ENCODE measurements at places on chromosomes 11 and 22.

- DNase-seq, result no peak
Observed at GRCh38 chr11:41878095-41878494, 418.6 kb upstream of the LRRC4C start.

DNA sequence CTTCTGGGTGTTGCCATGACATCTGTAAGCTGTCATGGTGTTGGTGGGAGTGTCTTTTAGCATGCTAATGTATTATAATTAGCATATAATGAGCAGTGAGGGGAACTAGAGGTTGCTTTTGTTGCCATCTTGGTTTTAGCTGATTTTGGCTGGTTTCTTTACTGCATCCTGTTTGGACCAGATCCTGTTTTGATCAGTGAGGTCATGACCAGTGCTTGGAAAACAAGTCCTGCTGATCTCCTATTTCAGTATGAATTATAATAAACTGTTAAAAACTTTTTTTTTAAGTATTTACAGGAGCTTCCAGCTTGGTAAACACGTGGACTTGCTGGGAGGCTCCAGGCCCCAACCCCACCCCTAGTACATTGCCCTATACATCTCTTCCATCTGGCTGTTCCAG, 30.5 kb upstream of the P4HA3 start:
- no peak for DNase-seq

DNA sequence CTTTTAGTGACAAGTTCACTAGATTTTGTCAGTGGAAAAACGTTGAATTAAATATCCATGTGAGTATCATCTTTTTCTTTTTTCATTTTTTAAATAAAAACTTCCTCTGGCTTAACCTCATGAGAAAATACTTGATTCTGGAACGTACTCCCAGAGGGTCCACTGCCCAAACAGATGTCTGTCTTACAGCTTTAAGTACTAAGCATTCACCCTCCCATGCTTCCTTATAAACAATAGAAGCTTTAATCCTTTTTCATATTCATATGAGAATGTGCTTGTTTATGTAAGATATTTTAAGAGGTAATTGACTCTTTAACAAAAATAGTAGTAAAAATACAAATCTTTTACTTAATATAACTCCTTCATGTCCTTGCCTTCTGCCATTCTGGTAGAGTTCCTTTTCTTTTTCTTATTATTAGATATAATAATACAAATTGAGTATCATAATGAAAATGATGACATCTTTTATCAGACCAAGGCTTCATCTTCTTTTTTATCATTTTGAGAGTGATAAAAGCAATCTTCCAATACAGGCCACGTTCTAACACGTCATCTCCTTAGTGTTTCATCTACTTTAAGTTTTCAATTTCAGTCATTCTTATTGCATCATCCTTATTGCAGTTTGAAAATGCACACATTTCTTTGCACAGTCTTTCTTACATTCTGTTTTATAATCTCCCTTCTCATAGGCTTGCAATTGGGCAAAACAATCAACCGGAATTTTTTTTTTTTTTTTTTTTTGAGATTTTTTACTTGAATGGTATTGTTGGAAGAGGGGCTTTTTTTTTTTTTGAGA, 69.5 kb upstream of the MYO18B start:
- no peak for DNase-seq

- DNase-seq, result no peak
Observed at GRCh38 chr22:24108073-24108472, 73.2 kb upstream of the SUSD2 start.

GRCh38 chr11:124219126-124219525, 21.8 kb upstream of the OR8G1 start:
- DNase-seq, result no peak

DNA sequence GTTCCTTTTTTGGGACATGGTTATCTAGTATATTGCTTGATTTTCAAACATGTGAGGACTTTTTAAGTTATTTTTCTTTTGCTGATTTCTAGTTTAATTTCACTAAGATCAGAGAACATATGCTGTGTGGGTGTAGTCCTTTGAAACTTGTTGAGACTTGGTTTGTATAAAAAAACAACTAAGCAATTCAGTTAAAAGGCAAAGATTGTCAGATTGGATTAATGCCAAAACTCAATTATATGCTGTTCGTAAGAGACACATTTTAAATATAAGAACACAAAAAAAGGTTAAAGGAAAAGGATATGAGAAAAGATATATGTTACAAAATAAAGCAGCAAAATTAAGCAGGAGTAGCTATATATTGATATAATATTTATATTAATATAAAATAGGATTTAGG, 17.8 kb upstream of the RRM1 start:
- DNase-seq, result no peak

DNA sequence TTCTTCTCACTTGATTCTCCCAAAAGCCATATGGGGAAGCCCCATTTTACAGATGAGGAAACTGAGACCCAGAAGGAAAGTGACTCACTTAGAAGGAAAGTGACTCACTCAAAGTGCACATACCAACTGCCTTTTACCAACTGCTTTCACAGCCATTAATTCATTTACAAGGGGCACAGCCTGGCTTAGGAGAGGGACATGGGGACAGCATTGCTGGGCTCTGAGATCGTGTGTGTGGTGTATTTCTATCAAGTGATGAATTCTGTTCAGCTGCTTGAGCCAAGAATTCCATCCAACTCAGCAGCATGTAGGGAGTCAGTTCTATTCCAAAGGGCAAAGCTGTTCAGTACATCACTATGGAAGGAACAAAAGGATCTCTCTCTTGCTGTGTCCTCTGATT, 23.5 kb upstream of the PAK1 start:
- DNase-seq, result no peak

GRCh38 chr11:68312117-68312779, at the start of gene LRP5:
Gene LRP5, plus strand, starts transcription at chr11:68312591. Its CDS starts 124 bp downstream, at chr11:68312715.
- no peak for DNase-seq

- no peak for DNase-seq
Observed at GRCh38 chr22:25567251-25567675, 2.8 kb downstream of the GRK3 start.

- no peak for DNase-seq
Observed at GRCh38 chr11:124891373-124891861, 6.2 kb downstream of the ROBO4 start.

- no peak for DNase-seq
Observed at GRCh38 chr11:74171630-74171968, 510 bp downstream of the PPME1 start.

- no peak for DNase-seq
Observed at GRCh38 chr11:61574611-61575010, 6.3 kb downstream of the SYT7 start.

- no peak for DNase-seq
Observed at GRCh38 chr22:40764763-40765441, 54.2 kb downstream of the SLC25A17 start.

GRCh38 chr11:125073616-125074483, 10.7 kb downstream of the SLC37A2 start:
- no peak for DNase-seq

- no peak for DNase-seq
Observed at GRCh38 chr11:61954106-61954850, 4.1 kb downstream of the BEST1 start.

- DNase-seq, result no peak
Observed at GRCh38 chr11:122977470-122978298, 4.0 kb downstream of the BSX start.

DNA sequence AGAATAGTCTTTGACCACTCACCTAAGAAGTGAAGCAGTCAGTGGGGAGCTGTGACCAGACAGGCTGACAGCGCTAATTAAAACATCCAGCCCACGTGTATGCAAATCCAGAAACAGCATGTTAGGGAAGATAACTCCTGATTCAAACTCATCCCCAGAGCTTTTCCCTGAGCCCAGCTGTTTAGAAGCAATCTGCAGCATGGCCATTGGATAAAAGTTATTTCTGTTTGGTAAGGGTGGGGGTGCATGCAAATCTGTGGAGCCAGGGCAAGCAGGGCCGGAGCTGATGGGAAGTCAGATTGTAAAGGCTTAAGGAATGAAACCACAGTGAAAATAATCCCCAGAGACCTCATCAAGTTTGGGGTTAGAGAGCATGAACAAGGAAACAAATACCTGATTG, 247.9 kb upstream of the KIRREL3 start:
- DNase-seq, result no peak

DNA sequence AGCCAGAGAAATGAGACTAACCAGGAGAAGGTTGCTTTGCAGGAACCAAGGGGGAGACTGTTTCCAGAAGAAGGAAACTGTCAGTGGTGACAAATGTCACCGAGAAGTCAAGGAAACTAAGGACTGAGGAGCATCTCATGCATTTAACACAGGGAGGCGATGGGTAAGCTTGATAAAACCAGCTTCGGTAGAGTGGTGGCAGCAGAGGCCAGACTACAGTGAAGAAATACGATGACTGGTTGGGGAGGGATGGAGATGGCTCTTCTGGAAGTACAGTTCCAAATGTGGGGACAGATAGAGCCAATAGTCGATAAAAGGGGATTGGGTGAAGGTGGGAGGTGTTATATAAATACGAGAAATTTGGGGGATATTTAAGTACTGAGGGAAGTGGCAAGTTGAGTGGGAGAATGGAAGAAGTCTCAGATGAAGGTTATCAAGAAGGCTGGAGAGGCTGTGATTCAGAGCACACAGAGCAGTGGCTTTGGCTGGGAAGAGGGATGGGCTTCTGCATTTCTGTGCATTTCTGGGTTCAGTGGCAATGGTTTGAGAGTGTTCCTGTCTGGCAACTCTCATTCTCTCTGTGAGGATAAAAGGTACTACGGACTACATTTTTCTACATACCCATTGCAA, 29.2 kb downstream of the SC5D start:
- no peak for DNase-seq

DNA sequence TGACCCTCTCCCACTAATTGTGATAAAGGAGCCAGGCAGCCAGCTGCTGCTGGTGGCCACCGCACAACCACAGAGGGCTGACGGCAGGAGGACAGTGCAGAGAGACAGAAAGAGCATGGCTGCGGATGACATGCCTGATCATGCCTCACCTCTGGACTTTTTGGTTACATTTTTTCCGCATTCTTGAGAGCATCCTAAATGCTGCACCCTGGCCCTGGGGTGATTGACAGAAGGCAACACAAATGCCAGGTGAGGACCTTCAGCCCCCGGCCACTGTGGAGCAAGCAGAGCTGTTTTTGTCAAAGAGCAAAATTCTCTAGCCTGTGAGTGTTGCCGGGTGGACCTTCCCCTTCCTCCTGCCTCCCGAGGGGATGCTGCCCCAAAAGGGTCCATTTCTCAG, 78.5 kb downstream of the RPS6KA4 start:
- DNase-seq, result no peak

DNA sequence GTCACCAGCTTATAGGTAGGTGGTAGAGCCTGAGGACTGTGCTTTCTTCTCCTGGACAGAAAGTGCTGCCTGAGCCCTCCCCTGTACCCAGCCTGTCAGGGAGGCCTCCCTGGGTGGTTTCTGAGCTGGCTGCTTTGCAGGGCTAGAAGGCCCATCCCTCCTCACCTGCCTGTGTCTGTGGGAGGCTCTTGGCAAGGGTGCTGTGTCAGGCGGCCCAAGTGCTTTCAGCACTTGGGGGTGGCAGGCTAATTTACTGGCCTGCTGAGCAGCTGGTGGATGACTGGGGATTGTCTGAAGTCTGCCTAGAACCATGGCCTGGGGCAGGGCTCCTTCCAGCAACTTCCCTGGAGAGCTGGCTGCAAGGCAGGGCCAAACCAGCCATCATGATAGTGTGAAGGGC, 139.0 kb upstream of the NAV2 start:
- no peak for DNase-seq

DNA sequence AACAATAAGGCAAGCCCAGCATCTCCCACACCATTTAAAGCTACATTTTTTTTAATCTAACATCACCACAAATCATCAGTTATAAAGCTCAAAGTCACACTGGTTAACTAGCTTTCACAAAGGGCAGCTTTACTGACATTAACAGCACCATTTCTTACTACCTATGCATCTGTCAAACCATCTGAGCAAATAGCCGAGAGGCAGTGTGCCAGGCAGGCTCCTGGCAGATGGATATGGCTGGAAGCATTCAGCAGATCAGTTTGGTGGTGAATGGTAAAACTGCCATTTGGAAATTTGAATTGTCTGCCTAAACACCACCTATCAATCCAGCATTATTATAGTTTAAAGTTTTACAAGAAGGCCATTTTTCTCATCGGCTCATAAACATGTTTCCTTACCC, 131.2 kb downstream of the TTC28 start:
- no peak for DNase-seq

GRCh38 chr11:18785411-18785810, 6.2 kb downstream of the PTPN5 start:
- no peak for DNase-seq

- DNase-seq, result no peak
Observed at GRCh38 chr11:32562839-32563599, 20.6 kb upstream of the EIF3M start.

DNA sequence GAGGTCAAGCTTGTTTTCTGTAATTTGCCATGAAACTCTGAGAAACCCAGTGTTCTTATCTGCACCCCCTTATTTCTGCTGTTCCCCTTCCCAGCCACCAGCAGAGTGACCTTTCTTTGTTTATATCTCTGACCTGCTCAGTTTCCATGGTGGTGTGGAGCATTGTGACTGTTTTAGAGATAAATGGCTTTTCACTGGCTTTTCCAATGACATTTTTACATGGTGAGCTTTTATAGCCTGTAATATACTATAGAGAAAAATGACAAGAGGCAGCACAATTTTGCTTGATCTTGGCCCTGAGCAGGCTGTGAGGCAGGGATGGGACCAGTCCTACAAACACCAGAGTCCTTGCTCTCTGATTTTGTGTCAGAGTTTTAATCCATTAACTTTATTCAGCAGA, 233.9 kb downstream of the FAT3 start:
- no peak for DNase-seq

DNA sequence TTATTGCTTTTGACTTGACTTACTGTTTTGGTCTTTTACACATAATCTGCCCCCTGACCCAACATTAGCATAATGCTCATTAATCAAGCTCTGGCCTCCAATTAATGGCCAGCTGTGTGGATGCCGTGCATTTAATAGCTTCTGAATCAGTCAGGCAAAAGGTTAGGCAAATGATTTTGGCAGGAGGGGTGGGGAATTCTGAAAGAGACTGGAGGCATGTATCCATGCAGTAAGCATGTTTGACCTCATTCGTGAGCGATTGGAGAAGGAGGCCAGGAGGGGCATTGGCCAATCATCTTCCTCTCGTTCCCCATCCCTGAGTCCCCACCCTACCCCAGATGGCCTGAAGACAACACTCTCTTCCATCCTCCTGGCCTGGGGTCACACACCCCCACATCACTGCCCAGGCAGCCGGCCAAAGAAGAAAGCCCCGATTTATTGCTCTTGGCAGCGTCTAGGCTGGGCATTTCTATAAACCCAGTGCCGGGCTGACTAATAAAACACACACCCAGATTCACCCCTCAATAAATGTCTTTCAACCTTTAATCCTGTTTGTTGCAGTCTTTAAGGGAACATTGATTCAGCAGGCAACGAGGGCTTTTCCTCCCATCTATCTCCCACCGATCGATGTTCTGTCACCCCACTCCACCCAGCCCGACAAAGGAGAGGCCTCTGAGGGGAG, 150.0 kb downstream of the OPCML start:
- DNase-seq, result no peak

DNA sequence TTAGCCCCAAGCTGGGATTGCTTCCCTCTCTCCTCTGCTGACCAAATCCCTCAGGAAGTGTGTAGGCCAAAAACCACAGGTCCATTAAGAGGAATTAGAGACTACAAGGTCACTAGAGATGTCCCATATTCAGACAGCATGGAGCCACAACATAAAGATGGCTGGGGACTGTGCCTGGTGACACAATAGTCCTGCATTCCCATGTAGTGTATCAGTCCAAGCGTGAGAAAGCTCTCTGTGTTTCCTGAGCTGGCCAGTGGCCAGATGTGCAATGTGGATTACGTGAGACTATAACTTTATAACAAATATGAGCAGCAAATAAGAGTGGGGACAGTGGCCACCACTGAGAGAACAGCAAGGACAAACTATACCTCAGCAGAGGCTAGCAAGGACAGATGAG, 7.6 kb upstream of the MS4A10 start:
- no peak for DNase-seq

- no peak for DNase-seq
Observed at GRCh38 chr22:40237788-40238424, 60.2 kb downstream of the TNRC6B start.
